ENCODE measurements at places on chromosomes 1 and 21. TPM values are rescaled to one million over a fixed set of nuclear protein-coding genes. Genes with fewer than 3 reads are reported as not detected.

DNA sequence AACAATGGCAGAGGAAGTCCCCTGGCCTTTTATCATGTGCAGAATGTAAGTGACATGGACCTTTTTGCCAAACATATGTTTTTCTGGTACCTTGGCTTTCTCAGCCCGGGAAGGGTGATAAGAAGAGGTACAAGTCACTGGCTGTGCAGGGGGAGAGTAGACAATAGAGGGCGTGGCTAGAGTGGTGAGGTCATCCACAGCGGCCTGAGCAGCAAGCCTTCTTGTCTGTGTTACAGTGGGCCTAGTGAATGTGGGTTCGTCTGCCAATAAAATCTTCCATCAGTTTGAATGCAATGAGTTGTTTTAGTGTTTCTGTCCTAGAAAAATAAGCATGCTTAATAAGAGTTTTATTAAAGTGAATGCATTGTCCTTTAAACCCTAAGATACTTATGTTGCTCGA is 59.0 kb upstream of the PGD start:
- DNase-seq = no peak

GRCh38 chr1:175893192-175893591 is 149.8 kb upstream of the TNR start:
- DNase-seq = no peak

DNA sequence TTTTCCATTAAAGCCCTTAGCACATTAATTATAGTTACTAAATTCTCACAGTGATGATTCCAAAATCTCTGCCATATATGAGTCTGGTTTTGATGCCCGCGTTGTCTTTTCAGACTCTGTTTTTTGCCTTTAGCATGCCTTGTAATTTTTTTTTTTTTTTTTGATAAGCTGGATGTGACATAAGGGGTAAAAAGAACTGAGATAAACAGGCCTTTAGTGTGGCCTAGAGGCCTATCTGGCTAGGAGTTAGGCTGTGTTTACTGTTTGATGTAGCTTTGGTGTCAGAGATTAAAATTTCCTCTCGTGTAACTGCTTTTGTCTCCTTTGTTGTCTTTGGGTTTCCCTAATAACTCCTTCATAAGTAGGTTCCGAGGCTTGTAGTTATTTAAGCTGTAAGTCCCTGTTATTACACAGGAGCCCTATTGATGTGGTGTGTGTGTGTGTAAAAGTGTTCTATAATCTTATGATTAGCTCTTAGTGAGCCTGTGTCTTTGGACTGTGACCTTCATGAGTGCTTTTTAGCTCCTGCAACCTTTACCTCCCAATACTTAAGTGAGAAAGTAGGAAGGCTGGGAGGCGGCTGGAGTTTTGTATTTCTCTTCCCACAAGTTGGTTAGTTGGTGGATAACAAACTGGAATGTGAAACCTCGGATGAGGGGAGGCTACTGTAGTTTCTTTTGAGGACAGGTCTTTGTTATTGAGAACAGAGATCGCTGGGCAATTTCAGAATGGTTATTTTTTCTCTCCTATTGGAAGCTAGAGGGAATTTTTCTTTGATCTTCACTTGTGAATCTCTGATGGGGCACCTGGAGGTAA is 19.3 kb downstream of the HS2ST1 start:
- DNase-seq = no peak

- DNase-seq = no peak
These were observed 74.9 kb upstream of the BCL10 start for GRCh38 chr1:85351202-85351828.

Gene RGS16
- 3.1 TPM for total RNA-seq

Gene CRP
- not detected for total RNA-seq

GRCh38 chr1:13642306-13643004 is 57.5 kb upstream of the PRDM2 start:
- DNase-seq = peak; percentile 80

Gene GUCA2A
- not detected for total RNA-seq

DNA sequence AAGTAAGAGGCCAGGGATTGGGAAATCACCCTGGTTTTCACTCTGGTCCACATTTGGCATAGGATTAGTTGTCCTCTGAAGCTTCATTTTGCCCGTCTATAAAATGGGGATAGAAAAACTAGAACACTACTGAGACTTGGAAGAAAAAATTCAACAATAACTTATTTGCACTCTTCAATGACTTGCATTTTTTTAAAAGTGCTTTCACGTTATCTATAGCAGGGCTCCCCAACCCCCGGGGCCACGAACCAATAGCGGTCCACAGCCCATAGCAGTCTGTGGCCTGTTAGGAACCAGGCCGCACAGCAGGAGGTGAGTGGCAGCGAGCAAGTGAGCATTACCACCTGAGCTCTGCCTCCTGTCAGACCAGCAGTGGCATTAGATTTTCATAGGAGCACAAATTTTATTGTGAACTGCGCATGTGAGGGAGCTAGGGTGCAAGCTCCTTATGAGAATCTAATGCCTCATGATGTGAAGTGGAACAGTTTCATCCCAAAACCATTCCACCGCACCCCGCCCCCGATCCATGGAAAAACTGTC is 2.8 kb downstream of the KIAA1614 start:
- no peak for DNase-seq

DNA sequence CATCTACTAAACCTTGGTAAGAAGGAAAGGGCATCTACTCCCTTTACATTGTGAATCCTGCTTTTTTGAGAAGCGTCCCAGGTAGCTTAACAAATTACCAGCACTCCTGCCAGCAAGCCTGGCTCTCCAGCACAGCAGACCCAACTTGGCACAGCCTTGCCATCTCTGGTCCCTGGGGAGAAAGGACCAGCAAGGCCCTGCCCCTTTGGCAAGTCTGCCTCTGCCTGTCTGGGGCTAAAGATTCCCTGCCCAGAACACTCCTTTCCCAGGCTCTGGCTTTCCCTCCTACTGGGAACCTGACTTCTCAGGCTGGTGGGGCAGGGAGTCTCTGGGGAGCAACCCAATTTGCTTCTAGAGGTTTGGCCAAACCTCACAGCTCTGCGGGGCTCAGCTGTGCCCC is 68.5 kb downstream of the ATP2B4 start:
- no peak for DNase-seq

Gene HUNK
- total RNA-seq = 0.07 TPM

DNA sequence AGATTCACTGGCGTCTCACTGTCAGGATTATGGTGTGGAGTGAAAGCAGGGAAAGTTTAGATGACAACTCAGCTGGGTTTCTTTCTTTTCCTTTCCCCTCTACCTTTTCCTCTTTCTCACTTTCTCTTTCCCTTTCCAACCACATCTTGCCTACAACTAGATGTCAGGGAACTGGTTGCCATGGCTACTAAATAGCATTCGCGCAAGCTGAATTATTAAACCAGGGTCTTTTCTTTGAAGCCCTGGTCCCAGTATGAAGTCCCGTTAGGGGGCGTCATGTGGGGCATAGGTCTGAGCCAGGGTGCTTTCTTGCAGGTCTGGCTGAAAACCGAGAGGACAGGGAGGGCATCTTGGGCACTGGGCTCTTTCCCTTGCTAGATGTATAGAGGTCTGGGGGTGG is 168.4 kb upstream of the CACNA1E start:
- no peak for DNase-seq

GRCh38 chr1:182236651-182237077 is 154.9 kb downstream of the GLUL start:
- DNase-seq = no peak

Gene TTF2
- 28.9 TPM for total RNA-seq

DNA sequence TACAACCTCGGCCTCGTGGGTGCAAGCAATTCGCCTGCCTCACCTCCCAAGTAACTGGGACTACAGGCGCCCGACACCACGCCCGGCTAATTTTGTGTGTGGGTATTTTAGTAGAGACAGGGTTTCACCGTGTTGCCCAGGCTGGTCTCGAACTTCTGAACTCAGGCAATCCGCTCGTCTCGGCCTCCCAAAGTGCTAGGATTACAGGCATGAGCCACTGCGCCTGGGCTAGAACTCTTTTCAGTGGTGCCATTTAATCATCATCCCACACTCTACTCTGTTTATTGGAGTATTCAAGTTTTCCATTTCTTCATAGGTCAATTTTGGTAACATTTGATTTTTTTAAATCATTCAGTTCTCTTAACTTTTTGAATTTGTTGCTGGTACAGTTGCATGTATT is 101.3 kb downstream of the DHRS3 start:
- no peak for DNase-seq

Gene TRIM63
- total RNA-seq = not detected

Gene SHE
- not detected for total RNA-seq

Gene SLAMF9
- total RNA-seq = not detected

Gene ARMH1
- 11.4 TPM for total RNA-seq

- no peak for DNase-seq
These were observed at the start of gene KCNA2 for GRCh38 chr1:110605901-110606656. Gene KCNA2 (minus strand): TSS chr1:110606358. CDS start chr1:110604782, 1,576 bp downstream.

DNA sequence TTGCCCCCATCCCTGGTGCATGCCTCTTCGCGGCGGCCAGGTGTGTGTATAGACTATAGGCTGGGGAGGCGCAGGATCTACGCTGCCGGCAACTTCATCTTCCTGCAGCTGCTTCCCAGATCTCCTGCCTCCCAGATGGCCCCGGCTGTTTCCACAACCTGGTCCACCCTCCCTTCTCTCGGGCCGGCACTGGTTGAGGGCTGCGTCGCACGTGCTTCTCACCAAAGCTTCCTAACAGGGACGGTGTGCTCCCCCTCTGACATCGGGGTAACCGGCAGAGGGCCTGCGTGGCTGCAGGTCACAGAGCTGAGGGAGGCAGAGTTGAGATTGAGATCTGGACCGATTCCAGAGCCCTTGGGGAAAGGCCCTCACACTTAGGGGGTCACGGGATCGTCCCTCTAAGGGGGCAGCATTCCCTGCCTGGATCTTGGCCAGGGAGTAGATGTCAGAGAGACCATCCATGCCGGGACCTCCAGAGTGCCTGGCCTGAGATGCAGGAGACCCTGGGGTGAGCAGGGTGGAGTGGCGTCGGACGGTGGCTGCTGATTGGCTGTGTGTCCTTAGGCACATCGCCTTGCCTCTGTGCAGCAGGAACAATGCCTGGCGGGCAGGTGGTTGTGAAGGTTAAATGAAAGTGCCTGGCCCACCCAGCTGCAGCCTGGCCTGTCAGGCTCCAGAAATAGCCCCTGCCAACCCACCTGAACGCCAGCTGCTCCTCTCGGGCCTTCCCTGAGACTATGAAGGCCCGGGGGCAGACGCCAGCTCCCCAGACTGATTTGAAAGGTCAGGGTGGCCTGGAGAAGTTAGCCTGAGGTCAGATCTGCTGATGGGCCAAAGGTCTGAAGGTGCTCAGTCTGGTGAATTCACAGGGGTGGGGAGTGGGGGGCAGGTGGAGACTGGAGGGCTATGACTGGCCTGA is 6.1 kb upstream of the MASP2 start:
- DNase-seq = no peak

GRCh38 chr1:112263453-112263852 is 132.6 kb upstream of the CTTNBP2NL start:
- no peak for DNase-seq

Gene HAO2
- not detected for total RNA-seq

- no peak for DNase-seq
These were observed 40.6 kb downstream of the STUM start for GRCh38 chr1:226589008-226589733.

Gene FAM110D
- not detected for total RNA-seq

Gene OLFML2B
- total RNA-seq = 0.12 TPM

GRCh38 chr21:32406405-32406804 is 6.1 kb upstream of the EVA1C start:
- no peak for DNase-seq

DNA sequence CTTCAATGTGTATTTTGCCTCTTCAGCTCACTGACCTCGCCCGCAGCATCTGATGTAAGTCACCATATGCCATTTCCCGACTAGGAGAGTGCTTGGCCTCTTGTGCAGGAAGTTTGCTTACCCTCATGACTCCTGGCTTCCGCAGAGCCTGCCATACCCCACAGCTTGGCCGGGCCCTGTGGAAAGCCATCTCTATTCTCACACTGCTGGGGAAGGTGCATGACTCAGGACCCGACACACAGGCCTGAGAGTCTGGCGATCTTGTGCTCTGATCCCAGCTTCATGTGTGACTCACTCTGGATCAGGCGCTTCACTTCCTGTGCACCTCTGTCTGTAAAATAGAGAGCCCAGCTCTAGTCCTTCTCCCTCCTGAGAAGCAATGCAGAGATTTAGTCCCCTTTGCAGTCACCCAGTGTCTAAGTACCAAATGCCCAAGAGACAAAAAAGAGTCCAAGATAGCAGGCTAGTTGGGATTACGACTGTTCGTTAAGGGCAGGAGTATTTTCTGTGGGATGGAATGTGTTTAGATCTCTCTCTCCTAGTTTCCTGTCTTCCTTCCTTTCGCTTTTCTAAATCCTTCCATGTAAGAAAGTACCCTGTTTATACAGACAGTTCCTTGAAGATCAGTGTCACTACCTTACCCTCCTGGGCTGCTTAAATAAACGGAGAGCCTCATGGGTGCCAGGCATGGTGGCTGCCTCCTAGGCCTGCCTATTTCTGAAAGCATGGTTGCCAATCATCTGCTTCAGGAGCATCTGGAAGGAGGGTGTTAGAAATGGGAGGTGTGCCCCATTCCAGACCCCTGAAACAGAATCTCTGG is 62.8 kb upstream of the KIF26B start:
- DNase-seq = no peak

DNA sequence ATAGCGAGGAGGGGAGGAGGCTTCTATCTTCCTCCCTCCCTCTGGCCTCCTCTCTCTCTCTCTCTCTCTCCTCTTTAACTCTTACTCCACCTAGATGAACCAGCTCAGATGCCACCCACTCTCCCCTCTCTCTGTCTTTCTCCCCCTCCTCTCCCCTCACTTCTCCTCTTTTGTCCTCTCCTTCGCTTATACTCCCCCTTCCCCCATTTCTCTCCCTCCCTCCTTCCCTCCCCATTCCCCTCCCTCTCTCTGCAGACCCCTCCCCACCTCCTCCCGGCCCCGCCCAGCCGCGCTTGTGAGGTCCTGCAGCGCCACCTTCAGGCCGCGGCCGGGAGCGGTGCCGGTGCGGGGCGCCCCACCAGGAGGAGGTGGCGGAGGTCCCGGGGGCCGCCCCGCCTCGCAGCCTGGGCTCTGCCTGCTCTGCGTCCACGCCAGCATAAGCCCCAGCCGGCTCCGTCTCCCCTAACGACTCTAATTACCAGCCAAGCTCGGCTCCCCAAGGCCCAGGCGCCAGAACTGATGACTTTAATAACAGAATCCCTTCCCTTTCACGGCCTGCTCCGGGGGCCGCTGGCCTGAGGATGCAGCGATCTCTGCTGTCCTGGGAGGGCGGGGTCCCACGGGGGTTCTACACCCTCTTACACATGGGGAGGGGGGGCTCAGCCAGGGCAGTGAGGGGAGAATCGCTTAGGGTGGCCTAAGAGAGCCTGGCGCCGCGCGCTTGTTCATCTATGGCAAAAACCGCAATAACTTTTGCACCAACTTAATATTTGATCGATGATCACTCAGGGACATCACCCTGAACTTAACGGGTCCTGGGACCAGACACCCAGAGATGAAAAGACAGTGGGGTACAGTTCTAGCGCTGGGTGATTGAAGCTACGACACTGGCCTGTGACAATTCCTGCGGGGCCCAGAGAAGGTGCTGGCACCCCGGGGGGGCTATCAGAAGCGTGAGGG is 637.3 kb downstream of the MATN1 start:
- DNase-seq = no peak

Gene COL11A1
- not detected for total RNA-seq

Gene SPATA6
- total RNA-seq = 6.7 TPM
